ENCODE measurements at places on chromosomes 5 and 9.

GRCh38 chr5:164341056-164341619 is 835.7 kb downstream of the MAT2B start:
- no peak for DNase-seq

- DNase-seq, result no peak
Observed at GRCh38 chr9:85223506-85224125, 518.1 kb downstream of the AGTPBP1 start.

- DNase-seq, result no peak
Observed at GRCh38 chr5:175687231-175687701, 29.4 kb downstream of the HRH2 start.

- no peak for DNase-seq
Observed at GRCh38 chr5:121325930-121326329, 525.8 kb upstream of the FTMT start.

- peak; percentile 23 for DNase-seq
Observed at GRCh38 chr9:86187121-86187520, 72.3 kb downstream of the C9orf153 start.

GRCh38 chr9:137255448-137256114 is 454 bp downstream of the NELFB start:
- peak; percentile 70 for DNase-seq

DNA sequence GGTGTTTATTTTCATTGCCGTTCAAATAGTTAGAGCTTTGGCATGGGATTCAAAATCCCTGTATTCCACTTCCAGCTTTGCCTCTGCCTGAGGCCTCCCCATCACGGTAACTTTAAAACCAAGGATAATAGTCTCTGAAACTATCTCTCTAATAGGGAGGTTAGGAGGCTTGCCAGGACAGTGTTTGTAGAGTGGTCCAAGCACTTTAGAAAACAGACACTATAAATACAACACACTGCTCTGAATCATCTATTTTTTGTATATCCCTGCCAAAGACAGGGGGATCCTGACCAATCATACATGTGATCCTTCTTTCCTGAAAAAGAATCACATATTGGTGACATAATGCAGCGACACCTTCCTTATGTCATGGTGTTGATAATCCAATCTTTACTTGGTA is 326.8 kb downstream of the BNC2 start:
- no peak for DNase-seq

DNA sequence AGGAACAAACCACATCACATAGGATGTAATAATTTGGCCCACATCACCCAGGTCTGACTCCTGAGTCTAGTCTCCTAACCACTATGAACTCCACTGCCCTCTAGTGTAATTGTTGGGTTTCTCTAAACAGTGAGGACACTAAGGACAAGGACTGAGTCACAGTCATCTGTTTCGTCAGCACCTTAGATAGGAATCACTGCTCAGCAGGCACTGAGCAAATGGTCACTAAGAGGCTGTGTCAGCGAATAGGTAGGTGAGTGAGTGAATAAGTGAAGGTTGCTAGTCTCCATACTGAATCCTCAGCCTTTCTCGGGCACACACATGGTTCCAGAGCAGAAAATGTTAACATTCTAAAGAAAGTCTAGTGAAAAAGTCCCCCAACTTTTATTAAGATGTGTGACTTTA is 278.6 kb downstream of the SPOCK1 start:
- DNase-seq, result peak; percentile 62

GRCh38 chr5:43236653-43237355 is 44.8 kb downstream of the NIM1K start:
- DNase-seq, result no peak

DNA sequence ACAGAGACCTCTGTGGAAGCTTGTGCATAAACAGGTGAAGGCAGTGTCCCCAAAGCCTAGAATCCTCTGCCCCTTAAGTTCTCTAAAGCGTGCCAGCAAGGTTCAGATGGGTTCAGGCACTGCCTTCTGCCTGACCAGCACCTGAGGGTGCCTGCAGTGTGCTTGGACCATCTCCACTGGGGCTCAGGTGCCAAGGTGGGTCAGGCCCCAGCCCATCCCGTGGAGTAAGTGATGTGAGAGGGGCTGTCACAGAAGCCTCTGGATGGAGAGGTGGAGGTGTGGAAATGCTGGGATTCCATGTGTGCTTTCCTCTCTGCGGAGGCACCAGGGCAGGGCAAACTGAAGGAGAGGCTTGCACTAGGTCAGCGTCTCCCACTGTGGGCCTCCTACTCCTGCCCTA is 118.5 kb downstream of the DAB2IP start:
- DNase-seq, result no peak

- DNase-seq, result no peak
Observed at GRCh38 chr9:90860382-90860781, 58.8 kb downstream of the SYK start.

- peak; percentile 62 for DNase-seq
Observed at GRCh38 chr5:137629646-137630045, 106.2 kb downstream of the KLHL3 start.

DNA sequence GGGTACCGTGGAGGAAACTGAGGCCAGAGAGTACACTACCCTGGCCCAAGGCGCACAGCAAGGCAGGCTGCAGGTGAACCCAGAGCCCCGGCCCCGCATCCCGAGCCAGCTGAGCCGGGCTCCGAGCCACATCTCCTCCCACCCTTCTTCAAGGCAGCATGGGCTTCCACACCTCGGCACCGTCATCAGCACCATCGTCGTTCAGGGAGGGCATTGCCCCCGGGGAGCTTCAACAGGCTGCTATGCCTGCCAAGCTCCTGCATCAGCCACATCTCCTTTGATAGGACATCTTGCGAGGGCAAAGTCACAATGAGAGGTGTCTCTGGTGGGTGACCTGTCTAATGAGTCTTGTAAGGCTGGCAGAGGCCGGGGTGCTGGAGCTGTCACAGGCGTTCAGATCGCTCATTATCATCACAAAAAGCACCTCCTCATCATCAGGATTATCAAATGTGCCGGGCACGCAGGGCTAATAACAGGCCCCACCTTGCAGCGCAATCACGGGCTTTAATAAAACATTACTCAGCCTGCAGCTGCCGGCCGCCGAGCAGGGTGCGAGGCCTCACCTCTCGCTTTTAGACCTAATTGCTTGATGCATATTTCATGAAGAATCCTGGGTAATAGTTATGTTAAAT is 20.0 kb upstream of the SLC25A51 start:
- no peak for DNase-seq

DNA sequence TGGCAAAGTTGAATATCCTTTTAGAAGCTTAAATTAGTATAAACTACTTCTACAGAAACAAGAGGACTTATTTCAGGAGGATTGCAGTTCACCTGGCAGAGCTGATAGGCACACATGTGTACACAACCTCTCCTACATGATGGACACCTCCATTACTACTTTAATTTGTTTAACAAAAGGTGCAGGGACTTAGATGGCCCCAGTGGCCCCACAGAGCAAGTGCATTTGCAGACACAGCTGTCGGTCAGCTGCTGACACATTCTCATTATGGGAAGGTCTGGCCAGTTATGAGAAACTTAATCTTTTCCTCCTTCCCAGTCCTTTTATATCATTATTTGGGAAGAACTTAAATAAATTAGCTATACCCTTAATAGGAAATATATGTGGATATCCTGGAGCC is 28.3 kb downstream of the TDRD7 start:
- no peak for DNase-seq

DNA sequence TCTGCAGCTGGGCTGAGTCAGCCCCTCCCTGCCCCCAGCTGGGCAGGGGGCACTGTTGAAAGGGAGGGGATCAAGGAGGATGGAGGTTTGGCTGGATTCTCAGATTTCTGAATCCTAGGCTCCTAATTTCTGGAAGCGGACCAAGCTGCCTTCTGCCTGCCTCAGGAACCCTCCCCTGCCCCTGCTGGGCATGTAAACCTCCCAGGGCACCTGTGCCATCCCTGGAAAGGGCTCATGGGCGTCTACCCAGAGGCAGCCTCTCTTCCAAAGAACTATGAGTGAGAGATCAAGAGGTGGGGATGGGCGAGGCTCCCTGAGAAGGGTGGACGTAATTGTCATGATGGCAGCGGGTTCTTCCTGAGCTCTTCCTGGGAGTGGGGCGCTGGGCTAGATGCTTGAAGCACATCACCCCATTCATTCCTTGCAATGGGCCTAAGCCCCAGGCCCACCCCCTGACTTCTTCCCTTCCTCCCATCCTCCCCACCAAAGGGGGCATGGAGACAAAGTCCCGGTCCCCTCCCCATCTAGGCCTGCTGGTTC is 21.6 kb downstream of the CSF1R start:
- no peak for DNase-seq

DNA sequence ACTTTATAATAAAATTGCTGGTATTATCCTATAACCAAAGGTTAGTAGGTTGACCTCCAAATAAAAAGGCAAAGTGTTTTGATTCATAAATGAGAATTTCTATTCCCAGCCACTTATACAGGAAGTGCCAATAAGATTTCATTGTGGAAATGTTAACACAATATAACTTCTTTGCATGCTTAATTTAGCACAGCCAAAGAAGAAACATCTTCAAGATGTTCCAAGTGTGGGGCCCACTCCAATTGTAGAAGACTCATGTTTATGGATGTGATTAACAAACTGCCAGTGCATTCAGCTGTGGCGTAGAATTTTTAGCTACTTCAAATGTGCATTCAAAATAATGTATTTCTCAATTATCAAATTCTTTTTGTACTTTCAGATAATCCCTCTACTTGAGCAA is 402.3 kb downstream of the DEPDC1B start:
- no peak for DNase-seq

- no peak for DNase-seq
Observed at GRCh38 chr5:158430798-158431167, 571.8 kb upstream of the CLINT1 start.

- DNase-seq, result no peak
Observed at GRCh38 chr5:52063186-52063585, 679.9 kb downstream of the ISL1 start.

- DNase-seq, result peak; percentile 11
Observed at GRCh38 chr5:138789771-138790242, 36.6 kb downstream of the CTNNA1 start.

- DNase-seq, result peak; percentile 70
Observed at GRCh38 chr5:134577796-134578577, 52.5 kb downstream of the JADE2 start.

DNA sequence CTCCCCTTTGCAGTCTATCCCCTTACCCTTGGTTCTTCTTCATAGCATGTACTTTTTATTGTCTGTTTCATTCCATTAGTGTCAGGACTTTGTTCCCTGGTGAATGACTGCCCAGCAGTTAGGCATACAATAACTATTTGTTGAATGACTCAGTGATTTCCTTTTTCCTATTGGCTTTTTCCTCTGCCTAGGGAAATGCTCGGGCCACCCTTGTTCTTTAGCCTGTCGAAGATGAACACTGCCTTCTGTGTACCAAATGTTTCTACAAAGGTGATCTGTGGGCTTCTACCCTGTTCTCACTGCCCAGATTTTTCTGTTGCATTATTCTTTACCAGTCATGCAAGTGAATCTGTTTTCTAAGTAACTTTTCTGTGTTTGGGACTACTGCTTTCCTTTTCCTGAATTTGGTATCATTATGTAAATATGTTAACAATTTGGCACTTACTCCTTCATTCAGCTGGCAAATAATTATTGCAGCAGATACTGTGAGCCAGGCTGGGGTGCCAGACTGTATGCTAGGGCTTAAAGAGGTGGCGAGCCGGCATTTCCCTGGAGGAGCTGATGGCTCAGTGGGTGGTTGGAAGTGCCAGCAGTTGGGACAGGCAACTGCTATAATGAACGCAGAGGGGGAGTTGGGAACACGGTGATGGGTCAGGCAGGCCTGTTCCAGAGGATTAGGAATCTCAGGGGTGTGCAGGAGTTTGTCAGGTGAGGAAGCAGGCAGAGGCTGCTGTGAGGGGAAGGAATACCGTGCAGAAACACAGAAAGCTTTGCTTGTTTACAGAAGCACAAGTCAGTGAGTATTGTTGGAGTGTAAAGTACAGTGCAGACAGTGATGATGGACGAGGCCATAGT is 30.6 kb downstream of the KDM4C start:
- DNase-seq, result no peak

DNA sequence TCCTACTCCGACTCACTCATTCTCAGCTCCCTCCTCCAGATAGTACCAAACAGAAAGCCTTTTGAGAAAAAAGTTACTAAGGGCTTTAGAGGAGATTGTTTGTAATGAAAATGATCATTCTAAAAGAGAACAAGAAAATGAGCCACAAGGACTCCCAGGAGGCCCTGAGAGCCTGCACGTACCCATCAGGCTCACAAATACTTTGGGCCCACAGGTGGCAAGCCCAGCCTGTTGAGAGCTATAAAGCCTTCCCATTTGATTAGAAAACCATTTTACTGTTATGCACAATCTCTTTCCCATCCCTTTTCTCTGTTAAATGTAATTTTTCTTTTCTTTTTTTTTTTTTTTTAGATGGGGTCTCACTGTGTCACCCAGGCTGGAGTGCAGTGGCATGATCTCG is 136.1 kb downstream of the LHFPL2 start:
- no peak for DNase-seq

DNA sequence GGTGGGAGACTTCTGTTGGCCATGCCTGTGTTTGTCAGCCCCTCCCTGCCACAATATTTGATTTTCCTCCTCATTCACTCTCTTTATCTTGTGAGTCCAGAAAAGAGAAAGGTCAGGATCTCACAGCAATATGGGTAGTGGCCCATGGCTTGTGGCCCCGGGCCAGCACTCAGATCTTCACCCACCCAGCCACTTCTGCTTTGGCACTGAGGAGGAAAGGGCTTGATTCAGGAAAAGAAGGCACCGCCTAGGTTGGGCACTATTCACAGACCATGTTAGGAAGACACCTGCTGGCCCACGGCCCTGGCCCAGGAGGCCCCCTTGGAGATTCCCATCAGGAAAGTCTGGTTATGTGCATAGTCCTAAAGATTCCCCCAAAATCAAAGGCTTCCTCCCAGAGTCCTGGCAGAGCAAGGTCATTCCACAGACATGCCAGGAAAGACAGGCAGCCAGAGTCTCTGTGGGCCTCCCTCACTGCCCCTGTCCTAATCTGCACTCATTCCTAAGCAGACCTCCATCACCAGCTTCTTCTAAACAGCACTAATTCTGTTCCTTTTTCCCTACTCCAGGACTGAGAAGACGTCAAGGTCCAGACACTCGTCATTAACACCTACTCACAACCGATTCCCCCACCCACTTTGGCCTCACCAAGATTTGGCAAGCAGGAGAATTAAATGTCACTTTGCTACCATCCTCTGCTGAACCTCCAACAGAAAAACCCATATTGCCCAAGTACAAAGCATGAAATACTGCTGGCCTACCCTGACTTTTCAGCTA is 179.3 kb downstream of the DEPDC1B start:
- DNase-seq, result no peak

DNA sequence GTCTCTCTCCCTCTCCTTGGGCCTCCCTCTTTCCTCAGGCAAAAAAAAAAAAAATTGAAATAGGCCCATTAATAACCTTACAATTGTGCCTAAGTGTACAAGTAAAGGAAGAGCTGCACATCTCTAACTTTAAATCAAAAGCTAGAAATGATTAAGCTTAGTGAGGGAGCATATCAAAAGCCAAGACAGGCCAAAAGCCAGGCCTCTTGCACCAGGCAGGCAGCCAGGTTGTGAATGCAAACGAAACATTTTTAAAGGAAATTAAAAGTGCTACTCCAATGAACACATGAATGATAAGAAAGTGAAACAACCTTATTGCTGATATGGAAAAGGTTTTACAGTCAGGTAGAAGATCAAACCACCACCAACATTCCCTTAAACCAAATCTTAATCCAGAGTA is 383.4 kb downstream of the KIAA0825 start:
- DNase-seq, result no peak
